ENCODE measurements at places on chromosomes 6 and 20.
A peak's percentile ranks its signal among the peaks of the same experiment; 100 is the strongest.

DNA sequence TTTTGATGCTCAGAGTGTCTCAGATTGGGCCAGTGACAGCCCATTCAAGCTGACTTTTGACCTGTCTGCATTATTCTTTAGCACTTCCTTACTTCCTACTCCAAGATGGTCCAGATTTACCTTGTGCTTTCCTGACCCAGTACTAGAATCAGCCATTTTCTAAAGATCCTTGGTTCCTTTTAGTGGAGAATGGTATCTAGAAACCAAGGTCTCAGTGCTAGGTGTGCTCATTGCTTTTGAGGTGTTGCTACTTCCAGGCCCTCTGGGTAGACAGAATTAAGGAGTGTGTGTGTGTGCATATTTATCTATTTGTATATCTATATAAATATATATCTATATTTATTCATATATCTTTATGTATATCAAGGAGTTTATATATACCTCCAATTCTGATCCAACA lies 67.3 kb upstream of the UTRN start:
- no peaks in the 10 kb centered on the region for H3K36me3 ChIP-seq
- H3K4me3 ChIP-seq: no peak overlapping the region
- DNase-seq: no peak
- H3K27ac ChIP-seq: no peak overlapping the region

DNA sequence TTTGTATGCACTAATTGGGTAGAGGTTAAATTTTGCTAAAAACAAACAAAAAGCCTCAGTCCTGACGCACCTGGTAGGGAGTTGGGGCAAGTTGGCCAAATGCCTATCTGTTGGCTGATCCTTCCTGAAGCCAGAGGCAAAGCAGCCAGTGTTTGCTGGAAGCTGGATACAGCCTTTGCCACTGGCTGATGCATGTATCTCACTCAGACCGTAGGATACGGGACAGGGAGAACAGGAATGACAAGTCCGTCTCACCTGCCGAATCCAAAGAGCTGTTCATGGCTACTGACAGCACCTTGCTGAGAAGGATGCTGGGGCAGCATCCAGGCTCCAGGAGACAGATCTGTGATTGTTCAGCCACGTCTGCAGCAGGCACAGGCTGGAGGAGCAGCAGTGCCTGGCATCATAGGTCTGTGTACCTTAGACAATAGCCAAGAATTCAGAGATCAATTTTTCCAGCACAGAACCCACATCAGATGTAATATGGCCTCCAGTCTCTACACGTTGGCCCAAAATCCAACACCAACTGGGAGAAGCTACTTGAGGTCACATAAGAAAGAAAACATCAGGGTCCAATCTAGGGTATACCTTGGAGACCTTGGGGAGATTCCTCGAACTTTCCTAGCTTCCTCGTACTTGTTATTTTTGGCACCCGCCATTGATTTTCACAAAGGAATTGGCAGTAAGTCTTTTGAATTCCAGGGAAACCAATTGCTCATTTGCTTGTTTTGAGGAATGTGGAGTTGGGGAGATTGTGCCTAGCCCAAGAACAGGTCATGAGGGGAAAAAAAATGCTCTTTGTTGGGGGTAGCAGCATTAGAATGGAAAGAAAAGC lies 108.5 kb upstream of the ARMC2 start:
- H3K27me3 ChIP-seq: peaks cover 13% of the 10 kb centered on the region
- H3K36me3 ChIP-seq: no peaks in the 10 kb centered on the region
- no peak overlapping the region for H3K4me3 ChIP-seq
- DNase-seq: no peak
- no peaks in the 10 kb centered on the region for H3K4me1 ChIP-seq

- H3K4me1 ChIP-seq: no peaks in the 10 kb centered on the region
- no peak for DNase-seq
- no peak overlapping the region for H3K4me3 ChIP-seq
- H3K36me3 ChIP-seq: no peaks in the 10 kb centered on the region
Observed at GRCh38 chr6:169395080-169395805, 141.6 kb upstream of the THBS2 start.

DNA sequence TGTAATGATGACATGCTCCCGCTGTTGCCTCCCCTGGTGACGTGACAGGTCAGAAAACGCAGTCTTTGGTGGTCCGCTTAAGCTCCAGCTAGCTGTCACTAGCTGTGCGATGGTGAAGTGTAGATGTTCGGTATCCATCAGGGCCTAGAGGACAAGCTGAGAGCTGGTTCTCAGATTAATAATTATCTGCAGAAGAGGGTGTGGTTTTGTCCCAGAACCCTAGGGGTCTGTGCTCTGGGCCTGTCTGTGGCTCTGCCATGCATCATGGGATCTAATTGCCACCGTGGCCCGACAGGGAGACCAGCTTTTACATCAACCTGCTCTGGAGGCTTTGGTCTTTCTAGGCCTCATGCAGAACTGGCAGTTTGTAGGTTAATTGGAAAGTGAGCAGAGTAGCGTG lies 34.1 kb downstream of the ERMARD start:
- peaks cover 12% of the 10 kb centered on the region for H3K4me1 ChIP-seq
- H3K4me3 ChIP-seq: no peak overlapping the region
- H3K27ac ChIP-seq: no peak overlapping the region
- H3K27me3 ChIP-seq: peaks cover 3% of the 10 kb centered on the region
- DNase-seq: no peak

DNA sequence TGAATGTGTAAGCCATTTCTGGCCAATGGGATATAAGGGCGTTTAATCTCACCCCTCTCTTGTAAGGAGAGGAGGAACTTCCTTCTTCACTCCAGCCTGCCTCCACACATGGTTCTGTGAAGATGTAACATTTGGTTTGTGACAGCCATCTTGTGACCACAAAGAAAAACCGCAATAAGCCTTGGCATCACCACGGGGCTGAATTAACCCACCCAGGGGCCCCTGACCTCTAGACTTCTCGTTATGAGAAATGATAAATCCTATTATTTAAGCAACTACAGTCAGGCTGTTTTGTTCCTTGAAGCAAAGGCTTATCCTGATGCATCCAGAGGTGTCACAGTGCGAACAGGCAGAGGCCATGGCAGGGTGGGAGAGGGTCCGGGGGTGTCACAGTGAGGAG lies 139.7 kb downstream of the CDC5L start:
- peaks cover 4% of the 10 kb centered on the region for H3K27me3 ChIP-seq
- no peak overlapping the region for H3K4me3 ChIP-seq
- H3K36me3 ChIP-seq: no peaks in the 10 kb centered on the region
- peaks cover 21% of the 10 kb centered on the region for H3K4me1 ChIP-seq
- no peak for DNase-seq

DNA sequence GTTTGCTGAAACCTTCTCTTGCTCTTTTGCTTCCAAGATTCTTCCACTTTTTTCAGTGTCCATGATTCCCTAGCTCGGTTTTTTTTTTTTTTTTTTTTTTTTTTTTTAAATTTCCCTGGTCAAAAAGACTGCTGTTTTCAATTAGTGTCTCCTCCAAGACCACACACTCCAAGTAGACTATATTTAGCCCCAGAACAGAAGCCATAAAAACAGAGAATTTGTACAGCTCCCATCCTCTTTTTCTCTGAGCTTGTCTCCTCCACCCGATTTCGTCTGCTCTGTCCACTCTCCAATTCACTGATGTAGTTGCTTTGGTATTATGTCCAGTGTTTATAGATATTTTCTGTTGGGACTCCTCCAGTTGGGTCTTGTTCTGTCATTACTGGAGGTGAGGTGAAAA lies 37.6 kb downstream of the RSPH3 start:
- no peaks in the 10 kb centered on the region for H3K4me1 ChIP-seq
- no peak overlapping the region for H3K4me3 ChIP-seq
- no peak for DNase-seq

GRCh38 chr6:132466952-132467351 lies 46.0 kb downstream of the STX7 start:
- no peaks in the 10 kb centered on the region for H3K27me3 ChIP-seq
- peaks cover 14% of the 10 kb centered on the region for H3K36me3 ChIP-seq
- H3K4me1 ChIP-seq: no peaks in the 10 kb centered on the region
- H3K27ac ChIP-seq: no peak overlapping the region

GRCh38 chr6:64553249-64553786 lies 917.7 kb downstream of the PHF3 start:
- H3K27ac ChIP-seq: no peak overlapping the region
- H3K4me1 ChIP-seq: no peaks in the 10 kb centered on the region
- no peaks in the 10 kb centered on the region for H3K27me3 ChIP-seq
- no peak overlapping the region for H3K4me3 ChIP-seq

GRCh38 chr6:41694815-41695526 lies 40.4 kb downstream of the TFEB start:
- H3K27me3 ChIP-seq: no peaks in the 10 kb centered on the region
- H3K27ac ChIP-seq: no peak overlapping the region
- peaks cover 5% of the 10 kb centered on the region for H3K36me3 ChIP-seq
- no peaks in the 10 kb centered on the region for H3K4me1 ChIP-seq

DNA sequence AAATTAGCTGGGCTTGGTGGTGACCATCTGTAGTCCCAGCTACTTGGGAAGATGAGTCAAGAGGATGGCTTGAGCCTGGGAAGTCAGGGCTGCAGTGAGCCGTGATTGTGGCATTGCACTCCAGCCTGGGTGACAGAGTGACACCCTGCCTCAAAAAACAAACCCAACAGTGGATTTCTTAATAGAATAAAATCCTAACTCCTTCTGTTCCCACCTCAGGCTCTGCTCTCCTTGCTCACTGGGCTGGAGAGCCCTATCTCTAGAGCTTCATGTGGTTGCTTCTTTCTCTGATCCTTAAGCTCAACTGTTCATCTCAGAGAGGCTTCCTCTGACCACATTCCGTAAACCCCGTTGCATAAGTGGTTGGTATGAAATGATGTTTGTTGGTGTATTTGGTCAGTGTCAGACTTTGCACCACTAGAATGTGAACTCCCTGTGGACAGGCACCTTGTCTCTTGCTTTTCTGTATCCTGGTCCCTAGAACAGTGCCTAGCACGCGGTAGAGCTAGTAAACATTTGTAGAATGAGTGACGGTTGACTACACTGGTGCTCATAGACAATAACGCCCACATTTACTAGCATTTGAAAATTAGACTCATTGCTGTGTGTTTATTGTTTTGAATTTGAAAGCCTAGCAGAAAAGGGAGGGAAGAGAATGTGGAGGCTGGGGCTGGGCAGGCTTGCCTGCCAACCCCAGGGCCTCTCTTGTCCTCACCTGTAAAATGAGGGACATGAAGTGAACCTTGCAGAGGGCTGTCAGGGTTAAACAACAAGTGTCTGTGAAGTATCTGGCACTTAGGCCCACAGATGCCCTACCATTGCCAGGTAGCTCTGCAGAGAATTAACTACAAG lies 4.2 kb downstream of the MAPRE1 start:
- no peaks in the 10 kb centered on the region for H3K27me3 ChIP-seq
- H3K4me3 ChIP-seq: peak overlapping the region; percentile 27
- H3K27ac ChIP-seq: peak overlapping the region; percentile 9
- H3K36me3 ChIP-seq: peaks cover 27% of the 10 kb centered on the region
- DNase-seq: no peak

GRCh38 chr6:1385129-1386037 lies 4.0 kb upstream of the FOXF2 start:
- no peak for DNase-seq
- H3K27me3 ChIP-seq: peaks cover 67% of the 10 kb centered on the region
- H3K4me1 ChIP-seq: peaks cover 15% of the 10 kb centered on the region
- H3K36me3 ChIP-seq: no peaks in the 10 kb centered on the region
- peak overlapping the region; percentile 74 for H3K27ac ChIP-seq

DNA sequence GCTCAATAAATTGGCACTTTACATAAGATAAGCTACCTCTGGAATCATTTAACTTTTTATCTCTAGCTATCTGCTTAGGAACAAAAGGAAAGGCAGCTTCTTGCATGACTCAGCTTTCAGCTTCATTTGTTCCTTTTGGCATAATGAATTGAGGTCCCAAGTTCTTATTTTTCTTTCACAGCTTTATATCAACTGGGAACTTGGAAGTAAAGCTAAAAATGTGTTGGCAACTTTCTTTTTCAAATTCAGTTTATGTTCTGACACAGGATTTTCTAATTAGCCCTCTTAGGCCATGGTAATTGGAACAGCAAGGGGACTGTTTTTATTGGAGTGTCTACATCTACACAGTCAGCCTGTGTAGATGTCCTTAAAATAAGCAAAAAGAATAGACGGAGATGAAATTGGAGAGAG lies 55.2 kb upstream of the MRAP2 start:
- DNase-seq: no peak
- no peaks in the 10 kb centered on the region for H3K36me3 ChIP-seq
- no peaks in the 10 kb centered on the region for H3K27me3 ChIP-seq
- no peak overlapping the region for H3K27ac ChIP-seq
- no peaks in the 10 kb centered on the region for H3K4me1 ChIP-seq

DNA sequence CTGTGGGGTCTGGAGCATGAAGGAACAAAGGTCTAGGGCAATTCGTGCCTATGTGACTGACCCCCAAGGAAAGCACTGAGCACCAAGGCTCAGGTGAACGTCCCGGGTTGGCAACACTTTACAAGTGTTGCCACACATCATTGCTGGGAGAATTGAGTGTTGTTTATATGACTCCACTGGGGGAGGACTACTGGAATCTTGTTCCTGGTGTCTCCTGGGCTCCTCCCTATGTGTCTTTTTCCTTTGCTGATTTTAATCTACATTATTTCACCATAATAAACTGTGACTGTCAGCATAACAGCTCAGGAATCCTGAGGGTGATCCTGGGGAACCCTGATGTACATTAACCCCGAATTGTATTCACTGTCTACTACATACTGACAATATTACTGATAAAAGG lies 207.7 kb upstream of the BMP2 start:
- H3K27me3 ChIP-seq: no peaks in the 10 kb centered on the region
- DNase-seq: no peak
- no peaks in the 10 kb centered on the region for H3K36me3 ChIP-seq
- no peak overlapping the region for H3K4me3 ChIP-seq
- H3K27ac ChIP-seq: no peak overlapping the region

DNA sequence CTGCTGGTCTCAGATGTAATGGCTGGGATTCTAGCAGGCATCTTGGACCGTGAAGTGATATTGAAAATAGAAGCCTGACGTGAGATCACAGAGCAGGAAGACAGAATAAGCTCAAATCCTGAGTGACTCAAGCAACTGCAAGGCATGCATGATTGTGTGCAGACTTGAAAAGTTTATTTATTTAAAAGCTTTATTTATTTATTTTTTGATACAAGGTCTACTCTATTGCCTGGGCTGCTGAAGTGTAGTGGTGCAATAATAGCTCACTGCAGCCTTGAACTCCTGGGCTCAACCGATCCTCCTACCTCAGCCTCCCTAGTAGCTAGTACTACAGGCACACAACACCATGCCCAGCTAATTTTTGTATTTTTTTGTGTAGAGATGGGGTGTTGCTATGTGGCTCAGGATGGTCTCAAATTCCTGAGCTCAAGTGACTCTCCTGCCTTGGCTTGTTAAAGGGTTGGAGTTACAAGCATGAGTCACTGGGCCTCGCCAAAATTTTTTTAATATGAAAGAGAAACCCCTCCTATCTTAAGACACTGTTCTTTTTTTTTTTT lies 40.1 kb upstream of the RNF144B start:
- no peak overlapping the region for H3K4me3 ChIP-seq
- H3K27me3 ChIP-seq: peaks cover 5% of the 10 kb centered on the region
- DNase-seq: no peak
- no peak overlapping the region for H3K27ac ChIP-seq
- no peaks in the 10 kb centered on the region for H3K4me1 ChIP-seq

GRCh38 chr20:18635380-18635779 lies 47.5 kb downstream of the DTD1 start:
- no peak overlapping the region for H3K4me3 ChIP-seq
- peaks cover 5% of the 10 kb centered on the region for H3K36me3 ChIP-seq
- peaks cover 5% of the 10 kb centered on the region for H3K4me1 ChIP-seq
- no peak for DNase-seq

- no peak overlapping the region for H3K27ac ChIP-seq
- peaks cover 6% of the 10 kb centered on the region for H3K4me1 ChIP-seq
- no peak overlapping the region for H3K4me3 ChIP-seq
- DNase-seq: no peak
- no peaks in the 10 kb centered on the region for H3K36me3 ChIP-seq
Observed at GRCh38 chr6:129890164-129890563, 29.0 kb upstream of the TMEM244 start.
